Astrocyte of the hippocampus (primary cell): ENCODE measurements at places on chromosomes 12 and 14.

- no peak for DNase-seq
Observed at GRCh38 chr14:48274826-48275225, 599.4 kb upstream of the MDGA2 start.

DNA sequence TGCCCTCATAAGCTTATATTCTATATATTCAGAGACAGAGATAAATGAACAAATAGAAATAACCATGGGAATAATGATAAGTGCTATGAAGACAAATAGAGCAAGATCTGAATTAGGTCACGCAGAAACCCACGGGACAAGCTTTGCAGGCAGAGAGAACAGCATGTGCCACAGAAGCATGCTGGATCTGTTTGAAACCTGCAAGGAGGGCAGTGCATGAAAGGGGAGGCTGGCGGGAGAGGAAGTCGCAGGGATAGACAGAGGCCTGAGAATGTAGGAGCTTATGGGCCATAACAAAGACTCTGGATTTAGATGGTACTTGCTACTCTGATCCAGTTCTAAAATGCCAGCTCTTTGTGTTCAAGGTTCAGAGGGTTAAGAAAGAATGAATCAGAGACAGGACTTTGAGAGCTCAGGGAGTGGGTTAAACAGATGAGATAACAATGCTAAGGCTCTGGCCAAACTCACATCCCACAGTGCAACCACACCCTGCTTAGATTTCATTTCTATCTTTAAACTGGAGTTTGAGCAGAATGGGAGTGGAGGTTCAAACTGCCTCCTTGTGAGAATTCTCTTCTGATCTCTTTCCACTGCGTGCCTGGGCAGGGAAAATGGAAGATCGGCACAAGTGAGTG lies 49.2 kb upstream of the PPP1R12A start:
- peak; percentile 34 for DNase-seq

GRCh38 chr12:50221228-50222008 lies 54.2 kb upstream of the CERS5 start:
- peak; percentile 74 for DNase-seq

GRCh38 chr12:111445726-111446581 lies 40.2 kb downstream of the SH2B3 start:
- peak; percentile 54 for DNase-seq

GRCh38 chr12:68326716-68327115 lies 5.4 kb downstream of the MDM1 start:
- no peak for DNase-seq

GRCh38 chr12:71655907-71656306 lies 7.7 kb downstream of the ZFC3H1 start:
- no peak for DNase-seq

- DNase-seq: no peak
Observed at GRCh38 chr12:19447386-19447785, 8.1 kb downstream of the AEBP2 start.

GRCh38 chr12:13222076-13222475 lies 25.6 kb downstream of the EMP1 start:
- no peak for DNase-seq

DNA sequence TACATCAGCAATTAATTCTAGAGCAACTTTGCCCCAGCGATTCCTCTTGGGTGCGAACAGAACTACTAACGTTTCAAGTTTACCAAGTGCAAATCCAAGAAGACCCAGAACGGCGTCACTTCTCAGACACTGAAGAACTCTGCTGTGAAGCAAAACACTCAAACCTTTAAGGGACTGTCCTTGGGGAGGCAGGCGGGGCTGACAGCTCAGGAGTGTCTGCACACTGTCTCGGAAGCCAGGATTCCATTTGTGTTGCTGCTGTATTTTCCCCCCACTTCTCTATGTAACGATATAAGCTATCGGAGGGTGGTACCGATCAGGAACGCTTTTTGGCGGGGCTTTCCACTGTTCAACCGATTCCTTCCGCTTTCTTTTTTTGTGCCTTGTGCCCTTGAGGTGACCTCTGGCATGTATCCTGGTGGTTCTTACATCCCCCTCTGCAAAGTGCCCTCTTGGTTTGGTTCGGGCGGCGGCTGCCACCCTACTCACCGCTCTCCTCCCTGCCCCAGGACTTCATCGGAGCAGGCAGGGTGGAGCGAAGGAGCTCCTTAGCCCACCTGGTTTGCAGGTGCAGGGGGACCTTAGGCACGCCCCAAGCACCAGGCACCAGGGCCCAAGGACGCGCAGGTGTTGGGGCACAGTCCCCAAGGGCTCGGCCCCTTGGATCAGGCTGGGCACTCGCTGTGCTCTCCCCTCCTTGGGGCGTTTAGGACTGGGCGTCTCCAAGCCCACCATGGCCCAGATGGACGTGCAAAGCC lies 19.2 kb upstream of the MLXIP start:
- DNase-seq: no peak
